T follicular helper cell (primary cell): ENCODE measurements at places on chromosomes 12 and 14.
A peak's percentile ranks its signal among the peaks of the same experiment; 100 is the strongest.

GRCh38 chr14:90424686-90425372 is 28.0 kb downstream of the CALM1 start:
- DNase-seq: no peak

DNA sequence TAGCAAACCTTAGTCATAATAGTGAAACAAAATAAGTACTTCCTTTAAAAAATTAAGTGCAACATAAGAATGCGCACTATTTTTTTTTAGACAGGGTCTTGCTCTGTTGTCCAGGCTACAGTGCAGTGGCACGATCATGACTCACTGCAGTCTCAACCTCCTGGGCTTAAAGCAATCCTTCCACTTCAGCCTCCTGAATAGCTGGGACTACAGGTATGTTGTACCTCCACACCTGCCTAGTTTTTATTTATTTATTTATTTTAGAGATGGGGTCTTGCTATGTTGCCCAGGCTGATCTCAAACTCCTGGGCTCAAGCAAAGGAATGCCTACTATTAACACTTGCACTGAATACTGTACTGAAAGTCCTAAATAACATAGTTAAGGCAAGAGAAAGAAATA is 93.8 kb downstream of the NUMB start:
- no peak for DNase-seq

DNA sequence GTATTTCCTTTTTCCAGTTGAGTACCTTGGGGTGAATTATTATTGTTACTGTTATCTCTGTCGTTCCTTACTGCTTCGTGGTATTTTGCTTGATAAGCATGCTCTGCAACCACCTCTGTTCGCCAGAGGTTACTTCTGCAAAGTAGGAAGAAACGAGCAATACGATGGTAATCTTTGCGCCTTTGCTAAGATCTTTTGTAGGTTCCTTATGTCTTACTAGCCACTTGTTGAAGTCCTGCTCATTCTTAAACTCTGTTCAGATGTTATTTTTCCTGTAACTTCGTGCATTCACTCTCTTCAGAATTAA is 729 bp upstream of the M6PR start:
- DNase-seq: no peak

DNA sequence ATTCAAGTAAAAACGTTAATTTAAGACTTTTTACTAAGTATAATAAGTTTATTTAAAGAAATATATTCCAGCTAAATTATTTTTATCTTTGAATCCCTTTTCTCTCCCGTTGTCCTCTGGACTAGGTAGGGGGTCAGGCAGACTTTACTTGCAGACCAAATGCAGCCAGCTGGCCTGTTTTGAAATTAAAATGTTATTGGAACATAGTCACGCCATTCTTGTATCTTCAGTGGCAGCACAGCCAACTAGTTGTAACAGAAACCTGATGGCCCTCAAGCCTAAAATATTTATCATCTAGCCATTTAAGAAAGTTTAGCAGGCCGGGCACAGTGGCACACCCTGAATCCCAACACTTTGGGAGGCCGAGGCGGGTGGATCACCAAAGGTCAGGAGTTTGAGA is 52.7 kb downstream of the BCAT1 start:
- no peak for DNase-seq

DNA sequence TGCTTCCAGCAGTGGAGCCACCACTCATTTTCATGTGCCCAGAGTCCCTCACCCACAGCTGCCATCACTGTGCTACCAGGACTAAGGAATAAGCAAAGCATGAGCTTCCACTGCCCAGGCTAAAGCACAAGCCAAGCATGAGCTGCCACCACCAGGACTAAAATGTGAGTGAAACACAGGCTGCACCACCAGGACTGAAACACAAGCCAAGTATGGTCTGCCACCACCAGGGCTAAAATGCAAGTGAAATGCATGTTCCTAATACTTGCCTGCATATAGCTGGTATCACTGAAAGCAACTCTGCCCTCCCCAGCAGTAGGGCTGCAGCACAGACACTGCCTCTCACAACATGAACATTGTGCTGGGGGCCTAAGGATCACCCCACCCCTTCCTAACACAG is 30.0 kb downstream of the CEP83 start:
- no peak for DNase-seq

DNA sequence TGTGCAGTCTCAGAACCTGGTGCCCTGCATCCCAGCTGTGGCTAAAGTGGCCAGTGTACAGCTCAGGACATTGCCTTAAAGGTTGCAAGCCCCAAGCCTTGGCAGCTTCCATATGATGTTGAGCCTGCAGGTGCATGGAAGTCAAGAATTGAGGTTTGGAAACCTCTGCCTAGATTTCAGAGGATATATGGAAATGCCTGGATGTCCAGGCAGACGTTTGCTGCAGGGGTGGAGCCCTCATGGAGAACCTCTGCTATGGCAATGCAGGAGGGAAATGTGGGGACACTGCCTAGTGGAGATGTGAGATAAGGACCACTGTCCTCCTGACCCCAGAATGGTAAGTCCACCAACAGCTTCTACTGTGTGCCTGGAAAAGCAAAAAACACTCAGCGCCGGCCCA is 17.9 kb upstream of the CNIH1 start:
- no peak for DNase-seq

DNA sequence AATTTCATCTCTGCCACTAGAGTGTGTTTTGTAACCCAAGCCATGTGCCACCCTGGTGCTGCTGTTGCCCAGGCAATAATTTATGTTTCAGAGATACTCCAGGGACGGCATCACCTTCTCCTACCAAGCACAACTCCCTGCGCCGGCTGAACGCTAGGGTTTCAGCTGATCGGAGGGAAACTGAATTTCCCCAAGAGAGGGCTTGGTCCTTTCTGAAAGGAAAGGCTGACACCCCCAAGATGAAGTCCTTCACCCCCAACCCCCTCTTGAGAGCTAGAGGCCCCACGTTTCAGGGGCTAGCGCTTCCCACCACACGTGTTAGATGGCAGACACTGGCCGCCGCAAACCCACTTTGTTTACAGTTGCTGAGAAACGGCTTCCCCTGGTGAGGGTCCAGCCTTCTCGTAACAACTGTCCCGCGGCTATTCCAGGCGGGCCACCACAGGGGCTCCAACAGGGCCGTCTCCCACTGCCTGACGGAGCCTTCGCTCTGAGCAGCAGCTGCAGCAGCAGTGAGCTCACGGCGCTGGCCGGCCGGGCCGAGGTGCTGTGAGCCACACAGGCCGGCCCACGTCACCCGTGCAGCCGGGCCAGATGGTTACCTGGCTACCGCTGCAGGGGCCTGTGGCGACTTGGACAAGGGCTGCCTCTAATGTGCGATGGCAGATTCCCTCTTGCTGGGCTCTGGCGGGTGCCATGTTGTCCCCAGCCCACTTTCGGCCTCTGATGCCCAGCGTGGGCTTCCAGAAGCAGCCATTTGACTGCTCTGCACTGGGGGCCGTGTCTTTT is 66.4 kb downstream of the TESC start:
- DNase-seq: no peak

DNA sequence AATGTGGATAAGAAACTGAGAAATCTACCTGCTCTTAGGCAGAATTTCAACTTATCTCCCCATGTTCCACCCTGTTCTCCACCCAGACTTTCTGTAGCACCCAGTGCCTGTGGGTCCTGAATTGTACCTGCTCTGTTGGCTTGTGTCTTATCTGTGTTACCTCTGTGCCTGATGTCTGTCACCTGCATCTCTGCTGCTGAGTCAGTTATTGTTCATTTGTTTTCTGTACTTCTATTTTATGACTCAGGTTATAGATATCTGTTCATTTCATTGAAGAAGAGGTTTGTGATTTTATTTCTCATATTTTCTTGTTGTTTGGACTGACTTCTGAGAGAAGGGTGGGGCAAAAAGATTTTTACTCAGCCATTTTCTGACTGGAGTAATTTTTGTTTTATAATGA is 11.7 kb downstream of the SOCS4 start:
- DNase-seq: no peak

- DNase-seq: peak; percentile 60
Measured at GRCh38 chr12:57127101-57127725, 1.1 kb upstream of the LRP1 start.

DNA sequence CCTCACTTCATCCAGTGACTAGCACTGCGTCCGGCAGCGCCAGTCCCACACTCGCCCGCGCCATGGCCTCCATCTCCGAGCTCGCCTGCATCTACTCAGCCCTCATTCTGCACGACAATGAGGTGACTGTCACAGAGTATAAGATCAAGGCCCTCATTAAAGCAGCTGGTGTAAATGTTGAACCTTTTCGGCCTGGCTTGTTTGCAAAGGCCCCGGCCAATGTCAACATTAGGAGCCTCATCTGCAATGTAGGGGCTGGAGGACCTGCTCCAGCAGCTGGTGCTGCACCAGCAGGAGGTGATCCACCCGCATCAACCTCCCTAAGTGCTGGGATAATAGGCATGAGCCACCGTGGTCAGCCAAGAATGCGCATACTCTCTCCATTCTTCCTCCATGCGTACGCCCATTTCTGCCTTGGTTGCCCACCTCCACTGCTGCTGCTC is 59.9 kb downstream of the IRF2BPL start:
- DNase-seq: no peak
